ENCODE measurements at places on chromosomes 7 and 10. TPM values are rescaled to one million over a fixed set of nuclear protein-coding genes. Genes with fewer than 3 reads are reported as not detected.
A peak's percentile ranks its signal among the peaks of the same experiment; 100 is the strongest.

- H3K4me3 ChIP-seq = peak overlapping the region; percentile 100
- peaks cover 16% of the 10 kb centered on the region for H3K36me3 ChIP-seq
- peak overlapping the region; percentile 92 for H3K27ac ChIP-seq
- H3K4me1 ChIP-seq = peaks cover 17% of the 10 kb centered on the region
- DNase-seq = no peak
Observed at GRCh38 chr10:100913470-100913865, 705 bp downstream of the SLF2 start.

DNA sequence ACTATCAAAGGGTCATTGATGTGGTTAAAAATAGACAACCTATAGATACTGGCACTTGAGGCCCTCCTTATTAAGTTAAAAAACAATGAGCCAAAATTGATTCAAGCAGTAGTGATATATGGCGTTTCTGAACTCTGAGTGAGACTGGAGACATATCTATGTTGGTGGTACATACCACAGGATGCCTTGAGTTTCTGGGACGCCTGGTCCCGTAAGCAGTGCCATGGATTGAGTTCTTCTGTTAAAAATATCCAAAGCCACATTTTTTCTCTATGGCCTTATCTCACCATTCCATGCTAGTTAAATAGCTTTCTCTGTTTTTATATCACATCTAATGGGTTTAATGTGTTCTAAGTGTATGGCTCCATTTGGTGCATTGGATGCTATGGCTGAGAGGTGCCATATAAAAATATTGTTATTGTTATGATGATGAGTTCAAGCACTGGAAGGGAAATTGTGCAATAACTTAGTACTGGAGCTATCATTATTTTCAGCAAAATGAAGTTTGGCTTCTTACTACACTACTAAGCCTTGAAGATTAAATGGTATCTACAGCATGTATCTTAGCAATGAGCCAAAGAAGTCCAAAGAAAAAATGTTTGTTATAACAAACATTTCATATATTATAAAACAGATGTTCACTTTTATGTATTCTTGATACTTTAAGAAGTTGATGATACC, 713.9 kb downstream of the SUGCT start:
- H3K27ac ChIP-seq = no peak overlapping the region
- H3K36me3 ChIP-seq = no peaks in the 10 kb centered on the region

- H3K27ac ChIP-seq = no peak overlapping the region
- no peaks in the 10 kb centered on the region for H3K36me3 ChIP-seq
- H3K4me1 ChIP-seq = no peaks in the 10 kb centered on the region
- H3K4me3 ChIP-seq = no peak overlapping the region
- H3K27me3 ChIP-seq = no peaks in the 10 kb centered on the region
Observed at GRCh38 chr10:24973163-24973562, 20.8 kb upstream of the PRTFDC1 start.

DNA sequence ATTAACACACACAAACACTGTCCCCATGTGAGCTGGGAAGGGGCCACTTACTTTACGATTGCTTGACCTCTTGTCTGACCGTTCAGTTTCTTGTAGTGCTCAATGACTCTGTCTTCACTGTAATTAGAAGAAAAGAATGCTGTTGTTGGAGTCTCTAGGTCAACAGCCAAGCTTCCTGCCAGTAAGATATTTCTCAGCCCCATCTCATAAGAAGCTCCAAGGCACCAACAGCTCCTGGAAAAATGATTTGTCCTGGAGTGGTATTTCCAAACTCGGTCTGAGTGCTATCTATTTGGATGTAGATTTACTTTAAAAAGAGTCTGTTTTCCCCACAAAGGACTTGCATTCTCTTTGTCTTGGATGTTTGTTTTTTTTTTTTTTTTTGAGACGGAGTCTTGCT, 153.7 kb downstream of the PRPF18 start:
- no peak overlapping the region for H3K4me3 ChIP-seq
- DNase-seq = no peak
- H3K27me3 ChIP-seq = no peaks in the 10 kb centered on the region
- no peaks in the 10 kb centered on the region for H3K4me1 ChIP-seq

GRCh38 chr10:33377658-33378025, 43.2 kb upstream of the NRP1 start:
- no peak overlapping the region for H3K27ac ChIP-seq
- no peak for DNase-seq
- no peaks in the 10 kb centered on the region for H3K4me1 ChIP-seq
- H3K4me3 ChIP-seq = no peak overlapping the region
- no peaks in the 10 kb centered on the region for H3K27me3 ChIP-seq
- no peaks in the 10 kb centered on the region for H3K36me3 ChIP-seq

- H3K4me1 ChIP-seq = peaks cover 12% of the 10 kb centered on the region
- DNase-seq = peak; percentile 67
- H3K27ac ChIP-seq = no peak within 1 kb of the TSS
- no peaks in the 10 kb centered on the region for H3K27me3 ChIP-seq
- no peaks in the 10 kb centered on the region for H3K36me3 ChIP-seq
Observed at GRCh38 chr10:52313933-52314821, at the start of gene DKK1. Gene DKK1 (plus strand): TSS chr10:52314281. CDS start chr10:52314435, 154 bp downstream.

- H3K4me1 ChIP-seq = no peaks in the 10 kb centered on the region
- no peak for DNase-seq
- H3K4me3 ChIP-seq = no peak overlapping the region
- no peak overlapping the region for H3K27ac ChIP-seq
Observed at GRCh38 chr7:103764901-103765300, 224.6 kb downstream of the RELN start.

- H3K27me3 ChIP-seq = no peaks in the 10 kb centered on the region
- DNase-seq = no peak
- H3K4me3 ChIP-seq = peak overlapping the region; percentile 88
Observed at GRCh38 chr10:35089611-35090161, 455 bp downstream of the CUL2 start.

GRCh38 chr10:124587811-124588211, 126.2 kb downstream of the LHPP start:
- no peak overlapping the region for H3K4me3 ChIP-seq
- DNase-seq = no peak
- no peaks in the 10 kb centered on the region for H3K36me3 ChIP-seq
- H3K27me3 ChIP-seq = no peaks in the 10 kb centered on the region
- H3K4me1 ChIP-seq = peaks cover 19% of the 10 kb centered on the region
- no peak overlapping the region for H3K27ac ChIP-seq

DNA sequence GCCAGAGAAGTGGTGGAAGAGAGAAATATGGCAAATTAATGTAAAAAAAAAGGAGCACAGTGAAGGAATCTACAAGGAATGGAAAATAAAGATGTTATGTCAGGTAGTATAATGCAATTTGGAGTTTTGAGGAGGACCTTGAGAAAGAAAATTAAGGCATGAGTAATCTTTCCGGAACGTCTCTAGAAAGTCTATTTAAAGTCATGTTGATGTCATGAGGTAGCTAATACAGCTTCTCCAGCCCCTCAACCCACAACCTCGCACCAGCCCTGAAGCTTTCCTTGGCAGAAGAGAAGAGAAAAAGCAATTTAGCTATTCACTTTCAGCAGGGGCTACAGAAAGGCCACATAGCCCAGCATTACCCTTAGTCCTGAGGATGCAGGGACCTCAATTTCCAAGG, 22.5 kb downstream of the TRDMT1 start:
- H3K36me3 ChIP-seq = no peaks in the 10 kb centered on the region
- peaks cover 16% of the 10 kb centered on the region for H3K4me1 ChIP-seq
- no peak for DNase-seq
- no peaks in the 10 kb centered on the region for H3K27me3 ChIP-seq
- H3K4me3 ChIP-seq = no peak overlapping the region
- no peak overlapping the region for H3K27ac ChIP-seq

DNA sequence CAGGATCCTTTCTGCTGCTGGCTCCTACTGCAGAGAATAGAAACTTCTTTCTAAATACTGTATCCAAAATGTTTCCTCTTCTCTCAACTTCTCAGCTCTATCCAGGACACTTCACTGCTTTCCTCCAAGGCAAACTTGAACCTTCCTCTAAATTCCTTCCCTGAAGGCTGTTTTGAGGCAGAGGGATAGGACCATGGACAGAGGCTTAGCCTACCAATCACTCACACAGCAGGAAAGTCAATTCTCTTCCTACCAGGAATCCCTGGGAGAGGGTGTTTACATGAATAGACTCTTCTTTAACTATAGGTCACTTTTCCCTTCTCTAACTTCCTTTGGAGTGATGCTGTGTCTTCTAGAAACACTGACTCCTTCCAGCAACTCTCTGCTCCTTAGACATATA, 115.6 kb upstream of the MKLN1 start:
- DNase-seq = no peak
- no peak overlapping the region for H3K4me3 ChIP-seq
- H3K27ac ChIP-seq = no peak overlapping the region
- no peaks in the 10 kb centered on the region for H3K4me1 ChIP-seq

GRCh38 chr10:72315611-72316385, 38.9 kb downstream of the DNAJB12 start:
- no peaks in the 10 kb centered on the region for H3K27me3 ChIP-seq
- no peak overlapping the region for H3K4me3 ChIP-seq
- no peaks in the 10 kb centered on the region for H3K36me3 ChIP-seq
- peaks cover 68% of the 10 kb centered on the region for H3K4me1 ChIP-seq
- H3K27ac ChIP-seq = peak overlapping the region; percentile 94

DNA sequence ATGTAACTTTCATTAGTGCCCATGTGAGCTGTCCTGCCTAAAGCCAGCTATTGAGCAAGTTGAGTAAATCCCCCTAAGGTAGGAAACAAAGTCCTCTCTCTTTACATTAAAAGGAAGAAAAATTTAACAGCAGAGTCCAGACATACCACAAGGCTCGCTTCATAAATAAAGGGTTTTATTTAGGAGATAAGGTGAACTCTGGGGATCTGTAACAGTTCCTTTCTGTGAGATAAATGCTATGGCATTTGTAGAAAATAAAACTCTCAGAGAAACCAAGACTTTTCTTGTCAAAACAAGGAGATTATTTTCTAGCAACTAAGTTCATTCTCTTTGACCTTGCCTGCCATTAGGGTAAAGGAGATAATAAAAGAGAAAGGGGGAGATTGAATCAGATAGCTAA, 32.3 kb upstream of the LYZL1 start:
- no peaks in the 10 kb centered on the region for H3K27me3 ChIP-seq
- H3K36me3 ChIP-seq = no peaks in the 10 kb centered on the region
- H3K4me3 ChIP-seq = no peak overlapping the region
- H3K4me1 ChIP-seq = no peaks in the 10 kb centered on the region

DNA sequence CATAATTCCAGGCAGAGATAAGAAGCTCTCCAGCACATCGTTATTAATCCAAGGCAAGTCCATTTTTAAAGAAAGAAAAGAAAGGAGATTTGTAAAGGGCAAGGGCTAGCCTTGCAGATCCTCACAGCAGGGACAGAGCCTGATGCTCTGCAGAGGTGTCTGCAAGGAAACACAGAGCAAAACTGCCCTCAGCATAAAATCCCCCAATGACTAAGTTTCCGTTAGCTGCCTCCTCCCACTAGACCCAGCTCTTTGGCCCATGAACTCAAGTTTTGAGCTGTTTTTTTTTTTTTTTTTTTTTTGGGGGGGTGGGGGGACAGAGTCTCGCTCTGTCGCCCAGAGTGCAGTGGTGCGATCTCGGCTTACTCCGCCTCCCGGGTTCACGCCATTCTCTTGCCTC, 300.7 kb downstream of the MTERF1 start:
- no peak overlapping the region for H3K27ac ChIP-seq
- no peaks in the 10 kb centered on the region for H3K4me1 ChIP-seq
- H3K36me3 ChIP-seq = no peaks in the 10 kb centered on the region
- H3K27me3 ChIP-seq = no peaks in the 10 kb centered on the region
- H3K4me3 ChIP-seq = no peak overlapping the region

- no peaks in the 10 kb centered on the region for H3K27me3 ChIP-seq
- no peak overlapping the region for H3K4me3 ChIP-seq
- peaks cover 10% of the 10 kb centered on the region for H3K36me3 ChIP-seq
Observed at GRCh38 chr10:17660921-17661320, 17.0 kb downstream of the STAM start.

DNA sequence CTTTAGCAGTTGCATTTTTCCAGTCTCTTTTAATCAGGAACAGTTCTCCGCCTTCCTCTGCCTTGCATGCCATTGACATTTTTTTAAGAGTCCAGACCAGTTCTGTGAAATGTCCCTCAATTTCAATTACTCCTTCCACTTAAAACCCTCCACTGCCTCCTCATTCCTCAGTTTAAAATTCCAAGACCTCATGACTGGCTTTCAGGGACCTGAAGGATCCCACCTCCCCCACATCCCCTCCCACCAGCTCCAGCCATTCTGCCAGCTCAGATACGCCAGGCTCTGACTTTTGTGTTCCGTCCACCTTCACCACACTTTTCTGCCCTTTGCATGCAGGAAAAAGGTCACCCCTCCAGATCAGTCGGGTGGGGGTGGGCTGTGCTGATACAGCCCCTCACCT, 8.7 kb downstream of the TNRC18 start:
- no peak overlapping the region for H3K4me3 ChIP-seq
- H3K27me3 ChIP-seq = no peaks in the 10 kb centered on the region
- no peak for DNase-seq
- H3K36me3 ChIP-seq = no peaks in the 10 kb centered on the region
- peaks cover 32% of the 10 kb centered on the region for H3K4me1 ChIP-seq

- peaks cover 4% of the 10 kb centered on the region for H3K4me1 ChIP-seq
- H3K4me3 ChIP-seq = no peak overlapping the region
- DNase-seq = no peak
- no peaks in the 10 kb centered on the region for H3K27me3 ChIP-seq
- no peak overlapping the region for H3K27ac ChIP-seq
- H3K36me3 ChIP-seq = peaks cover 65% of the 10 kb centered on the region
Observed at GRCh38 chr7:2209961-2210323, 22.8 kb downstream of the MAD1L1 start.

DNA sequence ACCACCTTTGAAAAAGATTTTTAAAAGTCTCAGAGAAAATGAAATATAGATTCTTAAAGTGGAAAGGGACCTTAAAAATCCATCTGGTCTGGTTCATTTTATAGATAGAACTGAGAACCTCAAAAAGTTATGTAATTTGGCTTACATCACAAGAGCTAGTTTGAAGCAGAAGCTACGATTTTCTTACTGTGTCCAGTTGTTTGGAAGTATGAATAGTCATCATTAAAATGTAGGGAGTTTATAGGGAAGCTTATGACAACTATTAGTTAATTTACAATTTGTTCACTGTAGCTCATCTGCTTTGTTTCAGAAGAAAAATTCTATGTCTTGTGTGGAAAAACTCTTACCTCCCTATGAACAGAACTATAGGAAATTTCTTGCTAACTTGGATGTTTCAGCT, 26.9 kb downstream of the ZEB1 start:
- DNase-seq = no peak
- H3K27me3 ChIP-seq = no peaks in the 10 kb centered on the region
- H3K4me1 ChIP-seq = peaks cover 12% of the 10 kb centered on the region
- no peak overlapping the region for H3K27ac ChIP-seq

- no peaks in the 10 kb centered on the region for H3K36me3 ChIP-seq
Observed at GRCh38 chr7:135313971-135314370, 80.3 kb downstream of the STRA8 start.

GRCh38 chr7:157904866-157905570, 568.2 kb downstream of the DNAJB6 start:
- no peaks in the 10 kb centered on the region for H3K27me3 ChIP-seq
- no peak overlapping the region for H3K27ac ChIP-seq
- H3K4me3 ChIP-seq = no peak overlapping the region
- DNase-seq = no peak
- H3K36me3 ChIP-seq = no peaks in the 10 kb centered on the region
- peaks cover 5% of the 10 kb centered on the region for H3K4me1 ChIP-seq

FXYD4 gene
- 2.5 TPM for total RNA-seq

TUBAL3 gene
- not detected for total RNA-seq

GPNMB gene
- 309 TPM for total RNA-seq

AKR1C4 gene
- total RNA-seq = not detected

TMEM72 gene
- total RNA-seq = not detected

SPDYE5 gene
- not detected for total RNA-seq

CTAGE8 gene
- total RNA-seq = 2.5 TPM

ANKRD2 gene
- 1.4 TPM for total RNA-seq
